ENCODE measurements at places on chromosomes 4 and X. TPM values are rescaled to one million over a fixed set of nuclear protein-coding genes. Genes with fewer than 3 reads are reported as not detected.

SOWAHD gene
- total RNA-seq = not detected

KCNE5 gene
- 0.34 TPM for total RNA-seq

TBX22 gene
- not detected for total RNA-seq

HTN3 gene
- not detected for total RNA-seq

PPP4R3C gene
- total RNA-seq = not detected

MTNR1A gene
- total RNA-seq = not detected

GUF1 gene
- total RNA-seq = 33.6 TPM

ASB12 gene
- 0.27 TPM for total RNA-seq

PABPC1L2B gene
- not detected for total RNA-seq

RHOXF2 gene
- total RNA-seq = not detected

KDR gene
- not detected for total RNA-seq

RAPGEF2 gene
- 13.7 TPM for total RNA-seq

TRIM75 gene
- not detected for total RNA-seq

MAGED4B gene
- 1.5 TPM for total RNA-seq

PPAT gene
- 46.9 TPM for total RNA-seq

GLRA3 gene
- total RNA-seq = not detected

CLIC2 gene
- not detected for total RNA-seq

HMGB2 gene
- 534 TPM for total RNA-seq

F8A1 gene
- total RNA-seq = 40.6 TPM

GDPD2 gene
- total RNA-seq = not detected

MAGEB10 gene
- not detected for total RNA-seq

MXRA5 gene
- total RNA-seq = not detected

POF1B gene
- total RNA-seq = not detected

DUX4 gene
- total RNA-seq = not detected
